Endodermal cell (in vitro differentiated cells): ENCODE measurements at places on chromosomes 7 and 10. TPM values are rescaled to one million over a fixed set of nuclear protein-coding genes. Genes with fewer than 3 reads are reported as not detected.

DNA sequence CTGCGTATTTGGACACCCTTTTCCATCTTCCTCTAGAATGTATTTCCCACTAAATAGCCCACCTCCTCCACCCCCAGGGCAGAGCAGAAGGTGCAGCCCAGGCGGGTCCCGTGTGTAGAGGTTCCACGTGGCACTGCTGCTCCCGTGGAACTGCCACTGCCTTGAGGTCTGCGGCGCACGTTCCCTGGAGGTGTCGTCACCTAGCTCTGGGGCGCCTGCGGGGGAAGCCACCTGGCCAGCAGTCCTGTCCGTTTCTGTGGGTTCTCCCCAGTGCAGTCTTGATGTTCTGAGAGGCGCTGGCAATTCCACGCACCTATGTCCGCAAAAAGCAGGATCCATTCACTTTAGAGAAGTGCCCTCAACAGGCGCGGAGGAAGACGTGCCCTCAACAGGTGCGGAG, 21.9 kb downstream of the BNIP3 start:
- no peak for DNase-seq
- no peaks in the 10 kb centered on the region for H3K4me1 ChIP-seq
- peaks cover 52% of the 10 kb centered on the region for H3K36me3 ChIP-seq

SLC39A12 gene
- not detected in 3 replicates for total RNA-seq

NEUROD6 gene
- total RNA-seq = not detected in 3 replicates

SPDYE2 gene
- not detected in 3 replicates for total RNA-seq

DNA sequence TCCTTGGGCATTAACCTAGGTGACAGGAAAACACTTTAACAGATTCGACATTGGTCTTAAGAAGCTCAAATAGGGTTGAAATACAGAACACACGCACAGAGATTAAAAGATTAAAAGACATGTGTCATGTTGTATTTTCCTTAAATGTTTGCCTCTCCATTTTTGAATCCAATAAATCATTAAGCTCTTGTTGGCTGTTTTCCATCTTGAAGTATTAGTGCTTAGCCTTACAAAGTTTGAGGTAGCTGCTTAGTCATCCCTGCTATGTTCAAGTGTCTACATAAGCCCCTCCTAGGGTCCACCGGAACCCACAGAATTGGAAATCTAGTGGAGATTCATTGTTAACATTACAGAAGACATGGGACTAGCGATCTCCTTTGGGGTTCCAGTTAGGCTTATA, 12.7 kb upstream of the GJD4 start:
- no peaks in the 10 kb centered on the region for H3K27me3 ChIP-seq
- no peaks in the 10 kb centered on the region for H3K4me1 ChIP-seq
- DNase-seq = no peak
- H3K36me3 ChIP-seq = no peaks in the 10 kb centered on the region
